ENCODE measurements at places on chromosomes 12 and 14.

GRCh38 chr12:33653362-33653761 lies 213.7 kb upstream of the SYT10 start:
- DNase-seq: no peak

DNA sequence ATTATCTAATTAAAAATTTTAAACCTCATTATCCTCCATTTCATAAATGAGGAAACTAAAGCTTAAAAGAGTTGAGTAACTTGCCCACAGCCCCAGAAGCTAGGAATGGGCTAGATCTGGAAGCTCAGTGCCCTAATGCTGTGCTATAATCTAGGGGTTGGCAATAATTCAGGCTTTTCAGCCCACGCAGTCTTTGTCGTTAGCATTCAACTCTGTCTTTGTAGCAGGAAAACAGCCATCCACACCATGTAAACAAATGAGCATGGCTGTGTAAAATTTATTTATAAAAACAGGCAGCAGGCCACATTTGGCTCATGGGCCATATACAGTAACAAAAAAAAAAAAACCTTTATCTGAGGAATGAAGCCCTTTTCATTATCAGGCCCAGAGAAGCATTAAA lies 92.4 kb upstream of the OVCH1 start:
- DNase-seq: no peak

- DNase-seq: no peak
These were observed 1.5 kb downstream of the RAD51AP1 start for GRCh38 chr12:4540170-4540569.

- no peak for DNase-seq
These were observed 18.5 kb downstream of the GLTP start for GRCh38 chr12:109861689-109862314.

GRCh38 chr12:58034712-58035111 lies 93.3 kb downstream of the ATP23 start:
- DNase-seq: no peak

- DNase-seq: no peak
These were observed 57.1 kb downstream of the NIN start for GRCh38 chr14:50773632-50774541.

DNA sequence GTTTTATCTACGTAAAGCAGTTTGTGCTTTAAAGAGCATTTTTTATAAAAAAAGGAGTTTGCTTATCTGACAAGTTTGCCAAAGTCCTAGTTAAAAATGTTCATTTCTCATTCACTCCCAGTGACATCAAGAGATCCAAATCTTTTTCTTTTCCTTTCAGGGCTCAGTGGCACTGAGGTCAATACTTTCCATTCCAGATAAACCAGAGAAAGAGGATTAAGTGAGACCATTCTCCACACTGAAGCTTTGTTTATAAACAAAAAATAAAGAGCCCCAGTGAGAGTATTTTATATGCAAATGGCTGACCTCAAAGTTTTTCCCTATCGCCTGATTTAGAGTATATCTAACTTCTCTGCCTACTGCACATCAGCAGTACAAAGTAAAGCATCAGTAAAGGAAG lies 199.8 kb downstream of the ALG10B start:
- no peak for DNase-seq

DNA sequence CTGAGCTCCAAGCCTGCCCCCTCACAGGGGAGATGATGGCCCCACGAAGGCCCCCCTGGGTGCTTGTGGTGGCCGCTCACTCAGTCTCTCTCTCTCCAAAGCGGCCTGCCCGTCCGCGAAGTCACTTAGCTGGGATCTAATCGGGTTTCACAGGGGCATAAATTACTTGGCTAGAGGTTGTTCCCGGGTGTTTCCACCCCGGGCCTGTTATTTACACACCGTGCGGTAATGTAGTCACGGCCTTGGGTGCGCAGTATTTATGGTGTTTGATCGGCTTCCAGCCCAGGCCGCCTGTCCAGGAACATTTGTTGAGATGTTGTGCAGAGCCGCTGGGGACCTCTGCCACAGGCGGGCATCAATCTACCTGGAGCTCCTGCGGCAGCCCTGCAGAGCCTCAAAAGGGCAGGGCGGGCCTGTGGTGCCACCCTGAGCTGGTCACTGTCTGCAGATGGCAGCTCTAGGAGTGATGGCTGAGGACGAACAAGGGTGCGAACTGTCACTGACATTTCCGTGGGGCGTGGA lies 91.2 kb downstream of the KIF26A start:
- DNase-seq: no peak

- no peak for DNase-seq
These were observed 113.9 kb upstream of the USP15 start for GRCh38 chr12:62146318-62146717.

DNA sequence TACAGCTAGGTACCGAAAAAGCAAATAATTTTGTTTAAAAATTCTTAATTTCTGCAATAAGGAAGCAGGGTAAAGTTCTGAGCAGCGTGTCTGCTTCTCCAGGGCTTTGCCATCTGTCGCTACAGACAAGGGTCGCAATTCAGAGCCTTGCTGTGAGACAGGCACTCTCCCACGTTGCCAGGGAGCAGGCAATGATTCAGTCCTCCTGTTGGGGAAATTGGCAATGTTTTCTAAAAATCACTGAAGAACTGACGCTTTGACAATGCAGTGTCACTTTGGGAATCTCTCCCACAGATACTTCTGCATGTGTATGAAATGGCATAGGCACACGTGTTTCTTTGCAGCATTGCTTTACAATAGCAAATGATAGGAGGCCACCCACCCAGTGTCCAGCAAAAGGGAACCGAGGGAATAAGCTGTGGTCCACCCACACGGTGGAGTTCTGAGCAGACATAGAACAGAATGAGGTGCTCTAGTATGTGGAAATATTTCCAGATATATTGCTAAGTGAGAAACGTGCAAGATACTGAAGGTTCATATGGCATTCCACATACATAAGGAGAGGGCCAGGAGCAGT lies 16.0 kb upstream of the HIP1R start:
- DNase-seq: no peak

DNA sequence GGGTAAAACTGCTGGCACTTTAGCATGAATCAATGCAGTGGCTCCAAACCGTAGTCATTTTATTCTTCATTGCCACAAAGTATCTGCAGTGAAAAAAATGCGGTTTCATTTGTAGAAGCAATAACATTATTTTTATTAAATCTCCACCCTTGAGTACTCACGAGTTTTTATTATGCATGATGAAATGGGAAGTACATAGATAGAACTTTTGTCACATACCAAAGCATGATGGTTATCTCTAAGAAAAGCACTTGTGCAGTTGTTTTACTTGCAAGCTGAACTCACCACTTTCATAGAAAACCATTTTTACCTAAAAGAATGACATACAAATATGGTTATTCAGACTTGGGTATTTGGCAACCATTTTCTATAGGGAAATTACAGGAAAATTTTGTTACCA lies 90.3 kb downstream of the PELI2 start:
- no peak for DNase-seq

GRCh38 chr12:92478692-92479091 lies 224.1 kb upstream of the PLEKHG7 start:
- DNase-seq: no peak

GRCh38 chr14:64703395-64704142 lies 655 bp upstream of the PLEKHG3 start:
- DNase-seq: no peak

DNA sequence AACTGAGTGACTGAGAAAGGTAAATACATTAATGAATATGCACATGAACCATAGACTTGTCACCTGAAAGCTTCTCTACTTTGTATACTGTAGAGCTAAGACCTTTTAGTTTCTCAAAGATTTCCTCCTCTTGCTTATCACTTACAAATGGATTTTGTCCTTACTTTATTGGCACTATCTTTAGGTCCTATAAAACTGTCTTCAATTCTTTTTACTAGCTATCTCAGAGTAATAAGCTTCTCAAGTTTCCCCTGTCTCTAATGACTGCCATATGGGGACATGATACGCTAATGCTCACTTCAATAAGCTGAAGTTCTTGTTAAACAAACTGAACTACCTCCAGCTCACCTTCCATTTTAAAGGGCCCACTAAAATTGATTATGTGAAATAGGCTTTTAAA lies 468.2 kb upstream of the CCDC196 start:
- DNase-seq: no peak

DNA sequence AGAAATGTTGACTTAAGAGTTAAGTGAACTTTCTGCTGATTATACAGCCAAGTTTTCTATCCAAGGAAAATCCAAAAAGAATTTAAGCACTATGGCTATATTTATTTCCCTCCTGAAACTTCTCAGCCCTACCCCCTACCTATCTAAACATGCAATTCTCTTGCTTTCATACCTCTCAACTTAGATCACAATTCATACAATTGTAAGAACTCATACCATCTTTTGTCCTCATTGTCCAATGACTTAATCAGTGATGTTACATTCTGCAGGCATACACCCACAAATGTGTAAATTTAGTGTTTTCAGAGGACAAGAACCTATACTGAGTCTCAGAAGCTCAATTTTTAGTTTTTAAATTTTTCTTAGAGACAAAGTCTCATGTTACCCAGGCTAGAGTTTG lies 62.1 kb downstream of the ZFC3H1 start:
- no peak for DNase-seq

- DNase-seq: no peak
These were observed 3.3 kb downstream of the TMTC2 start for GRCh38 chr12:82690006-82690405.
